ENCODE measurements at places on chromosomes 2 and 18.

DNA sequence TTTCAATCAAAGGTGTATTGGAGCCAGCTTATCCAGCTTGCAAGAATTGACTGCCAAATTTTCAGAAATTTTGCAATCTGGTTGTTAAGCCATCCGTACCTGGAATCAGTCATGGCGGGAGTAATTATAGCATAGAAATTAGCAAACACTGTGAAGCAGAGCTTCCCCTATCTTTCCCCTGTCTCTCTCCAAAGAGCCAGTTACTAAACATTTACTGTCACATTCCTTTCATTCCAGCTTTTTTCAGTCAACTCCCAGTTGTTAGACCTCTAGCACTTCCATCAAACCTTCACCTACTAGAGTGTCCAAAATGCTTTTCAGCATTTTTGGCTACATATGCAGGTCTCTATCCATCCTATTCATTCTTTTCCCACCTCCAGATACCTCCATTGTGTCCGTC is 137.4 kb downstream of the MC4R start:
- no peak for DNase-seq

GRCh38 chr2:29808321-29808720 is 113.1 kb downstream of the ALK start:
- no peak for DNase-seq

DNA sequence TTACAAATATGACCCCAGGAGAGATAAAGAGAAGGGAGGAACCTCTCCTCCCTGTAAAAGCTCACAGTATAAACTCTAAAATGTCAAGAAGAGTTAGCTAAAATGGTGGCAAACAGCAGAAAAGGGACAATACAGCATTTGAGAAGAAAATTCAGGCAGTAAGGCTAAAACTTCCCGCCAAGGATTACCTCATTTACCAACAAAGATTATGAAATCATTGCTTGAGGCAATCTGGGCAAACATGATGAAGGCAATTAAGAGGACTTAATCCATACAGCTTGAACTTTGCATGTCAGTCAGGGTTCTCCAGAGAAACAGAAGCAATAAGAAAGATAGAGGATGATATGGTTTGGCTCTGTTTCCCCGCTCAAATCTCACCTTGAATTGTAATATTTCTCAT is 81.4 kb downstream of the CMPK2 start:
- no peak for DNase-seq

DNA sequence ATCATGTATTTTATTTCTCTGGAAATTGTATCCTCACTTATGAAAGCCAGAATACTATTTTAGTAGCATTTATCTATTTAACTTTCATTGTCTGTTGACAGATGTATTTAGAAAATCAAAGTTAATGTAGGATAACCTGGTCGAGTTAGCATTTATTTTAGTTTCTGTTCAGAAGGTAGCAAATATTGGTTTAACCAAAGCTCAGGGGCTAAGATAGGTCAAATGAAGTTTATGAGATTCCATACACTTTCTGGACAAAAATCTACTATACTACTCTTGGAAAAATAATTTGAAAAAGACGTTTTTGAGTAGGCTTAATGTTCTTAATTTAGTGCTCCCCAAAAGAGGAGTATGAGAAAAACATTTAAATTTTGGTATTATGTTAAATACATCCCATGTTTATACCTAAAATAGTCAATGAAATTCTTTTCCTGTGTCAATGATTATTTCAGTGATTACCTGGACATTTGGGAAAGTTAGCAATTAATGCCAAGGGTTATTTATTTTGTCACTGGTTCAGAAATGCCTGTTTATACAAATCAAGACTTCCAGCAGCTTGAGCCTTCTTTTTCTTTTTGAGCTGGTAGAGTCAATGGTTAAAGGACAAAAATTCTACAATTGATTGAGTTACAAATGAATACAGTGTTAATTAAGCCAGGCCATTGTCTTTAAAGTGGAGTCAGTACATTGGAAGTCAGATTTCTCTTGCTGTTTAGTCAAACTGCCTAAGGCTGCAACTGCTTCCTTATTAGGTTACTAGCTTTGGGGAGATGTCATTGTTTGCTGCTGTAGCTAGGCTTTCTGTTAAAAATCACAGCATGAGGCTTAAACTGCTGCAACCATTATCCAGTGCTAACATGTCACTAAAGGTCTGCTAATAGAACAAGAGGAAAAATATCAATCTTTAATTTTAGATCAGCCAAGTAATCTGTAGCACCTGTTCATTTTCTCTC is 182.3 kb downstream of the CAMKMT start:
- DNase-seq: no peak

DNA sequence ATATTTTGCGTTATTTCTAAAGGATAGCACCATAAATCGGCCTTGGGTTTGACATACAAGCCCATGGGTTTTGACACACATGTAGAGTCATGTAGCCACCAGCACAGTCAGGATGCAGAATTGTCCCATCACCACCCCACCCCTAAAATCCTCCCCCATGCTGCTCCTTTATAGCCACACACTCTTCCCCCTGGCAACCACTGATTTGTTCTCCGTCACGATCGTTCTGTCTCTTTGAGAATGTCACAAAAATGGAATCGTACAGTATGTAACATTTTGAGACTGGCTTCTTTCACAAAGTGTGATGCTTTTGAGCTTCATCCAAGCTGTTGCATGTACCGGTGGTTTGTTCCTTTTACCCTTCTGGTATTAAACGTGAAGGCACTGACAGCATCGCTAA is 39.1 kb downstream of the CRACDL start:
- no peak for DNase-seq

- no peak for DNase-seq
Observed at GRCh38 chr2:214730800-214731407, 78.6 kb downstream of the BARD1 start.

DNA sequence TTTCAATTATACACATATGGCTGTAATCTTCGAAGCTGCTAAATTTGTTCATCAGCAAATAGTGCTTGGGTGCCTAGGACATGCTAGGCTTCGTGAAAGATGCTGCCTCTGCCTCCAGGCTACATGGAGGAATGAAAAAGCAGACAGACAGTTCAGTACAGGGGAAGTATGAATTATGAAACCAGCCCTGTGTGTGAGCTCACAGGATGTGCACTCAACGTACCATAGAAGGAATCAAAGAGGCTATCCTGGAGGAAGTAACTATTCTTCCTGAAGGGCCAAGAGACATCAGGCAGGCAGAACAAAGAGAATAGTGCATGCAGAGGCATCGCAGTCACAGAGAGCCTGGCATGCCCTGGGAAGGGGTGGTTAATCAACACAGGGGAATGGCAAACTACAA is 61.4 kb downstream of the DYM start:
- DNase-seq: no peak

DNA sequence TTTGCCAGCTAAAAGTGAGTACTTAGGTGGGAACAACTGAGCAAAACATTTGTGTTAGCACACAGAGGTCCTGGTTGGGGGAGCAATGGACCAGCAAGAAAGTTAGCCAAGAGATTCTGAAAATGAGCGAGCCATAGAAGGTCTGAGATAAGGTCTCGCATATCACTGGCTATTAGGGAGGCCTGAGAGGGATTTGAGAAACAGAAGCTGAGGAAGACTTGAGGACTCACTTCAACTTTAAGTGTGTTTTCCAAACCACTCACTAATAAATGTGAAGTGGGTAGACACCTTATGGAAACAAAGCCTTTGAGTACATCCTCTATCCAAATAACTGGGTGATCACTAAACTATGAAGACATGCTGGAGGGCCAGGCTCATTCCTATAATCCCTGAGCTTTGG is 958.5 kb downstream of the DPP10 start:
- no peak for DNase-seq

GRCh38 chr2:231900972-231901371 is 25.2 kb downstream of the NPPC start:
- no peak for DNase-seq

GRCh38 chr2:224120986-224121385 is 81.9 kb upstream of the SERPINE2 start:
- DNase-seq: no peak

GRCh38 chr2:144261966-144262365 is 258.0 kb downstream of the ZEB2 start:
- no peak for DNase-seq

- DNase-seq: no peak
Observed at GRCh38 chr18:63346031-63346430, 21.0 kb downstream of the KDSR start.

Measured in activated T-helper 1 cell treated with Interleukin-2 at 50 U/mL for 16 hours (primary cell).